ENCODE measurements at places on chromosomes 4 and X. TPM values are rescaled to one million over a fixed set of nuclear protein-coding genes. Genes with fewer than 3 reads are reported as not detected.

DMP1 gene
- total RNA-seq, result not detected

DNA sequence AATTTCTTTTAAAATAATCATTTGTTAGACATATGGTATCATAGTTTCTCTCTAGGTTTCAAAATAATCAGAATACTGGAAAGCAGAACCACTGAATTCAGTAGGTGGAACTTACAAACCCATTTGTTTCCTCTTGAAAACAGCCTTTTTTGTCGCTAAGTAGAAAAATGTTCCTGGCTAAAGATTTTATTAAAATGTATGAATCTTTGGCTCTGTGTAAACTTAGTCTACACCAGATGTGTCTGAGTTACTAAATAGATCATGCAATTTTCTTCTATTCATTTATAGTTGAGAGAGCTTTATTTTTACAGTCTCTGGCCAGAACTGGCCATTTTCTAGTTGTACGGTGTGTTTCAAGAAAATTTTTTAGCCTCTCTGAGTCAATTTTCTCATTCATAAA, 1.0 kb downstream of the CYSLTR1 start:
- H3K4me1 ChIP-seq, result no peaks in the 10 kb centered on the region
- DNase-seq, result no peak
- H3K4me3 ChIP-seq, result no peak overlapping the region
- no peaks in the 10 kb centered on the region for H3K27me3 ChIP-seq
- no peaks in the 10 kb centered on the region for H3K36me3 ChIP-seq
- H3K27ac ChIP-seq, result no peak overlapping the region

UGT2B17 gene
- 1.2 TPM for total RNA-seq

SYAP1 gene
- total RNA-seq, result 15.6 TPM

GRCh38 chrX:77771601-77772000, 14.4 kb downstream of the ATRX start:
- H3K27ac ChIP-seq, result no peak overlapping the region
- H3K4me1 ChIP-seq, result no peaks in the 10 kb centered on the region
- H3K27me3 ChIP-seq, result no peaks in the 10 kb centered on the region
- no peaks in the 10 kb centered on the region for H3K36me3 ChIP-seq
- no peak overlapping the region for H3K4me3 ChIP-seq

GRCh38 chrX:129772796-129773431, 6.8 kb upstream of the SASH3 start:
- no peak for DNase-seq
- no peaks in the 10 kb centered on the region for H3K36me3 ChIP-seq
- no peaks in the 10 kb centered on the region for H3K4me1 ChIP-seq
- H3K27me3 ChIP-seq, result no peaks in the 10 kb centered on the region

DNA sequence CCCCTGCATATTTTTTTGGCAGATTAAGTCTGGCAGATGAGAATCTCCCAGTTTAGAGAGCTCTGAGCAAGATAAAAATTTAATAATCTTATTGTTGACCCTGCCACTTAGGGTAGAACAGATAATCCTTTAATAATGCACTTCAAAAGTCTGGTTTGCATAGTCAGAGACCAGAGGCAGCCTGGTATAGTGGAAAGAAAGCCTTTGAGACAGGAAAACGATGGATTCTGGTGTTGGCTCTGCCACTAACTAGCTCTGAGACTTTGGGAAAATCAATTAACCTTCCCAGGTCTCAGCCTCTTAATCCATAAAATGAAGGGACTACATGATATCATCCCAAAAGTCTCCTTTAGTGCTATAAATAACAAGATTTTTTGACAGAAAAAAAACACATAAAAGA, 824.5 kb downstream of the STIM2 start:
- no peak overlapping the region for H3K27ac ChIP-seq
- H3K4me3 ChIP-seq, result no peak overlapping the region
- no peak for DNase-seq
- H3K36me3 ChIP-seq, result no peaks in the 10 kb centered on the region
